SHP77 (cell line): ENCODE measurements at places on chromosomes 3 and 15.

DNA sequence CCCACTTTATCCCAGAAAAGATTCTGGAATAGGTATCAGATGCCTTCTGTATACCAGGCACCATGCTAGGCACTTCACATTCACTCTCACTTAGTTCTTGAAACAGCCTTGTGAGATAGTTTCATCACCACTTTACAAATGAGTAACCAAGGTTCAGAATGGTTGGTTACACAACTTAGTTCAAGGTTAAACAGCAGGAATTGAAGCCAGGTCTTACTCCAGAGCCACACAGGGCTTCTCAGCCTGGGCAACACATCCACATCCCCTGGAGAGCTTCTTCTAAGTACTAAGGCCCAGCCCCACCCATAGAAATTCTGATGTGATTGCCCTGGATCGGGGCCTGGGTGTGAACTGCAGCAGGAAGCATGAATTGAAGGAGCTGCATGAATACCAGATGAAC lies 18.6 kb downstream of the WHAMM start:
- DNase-seq: no peak

DNA sequence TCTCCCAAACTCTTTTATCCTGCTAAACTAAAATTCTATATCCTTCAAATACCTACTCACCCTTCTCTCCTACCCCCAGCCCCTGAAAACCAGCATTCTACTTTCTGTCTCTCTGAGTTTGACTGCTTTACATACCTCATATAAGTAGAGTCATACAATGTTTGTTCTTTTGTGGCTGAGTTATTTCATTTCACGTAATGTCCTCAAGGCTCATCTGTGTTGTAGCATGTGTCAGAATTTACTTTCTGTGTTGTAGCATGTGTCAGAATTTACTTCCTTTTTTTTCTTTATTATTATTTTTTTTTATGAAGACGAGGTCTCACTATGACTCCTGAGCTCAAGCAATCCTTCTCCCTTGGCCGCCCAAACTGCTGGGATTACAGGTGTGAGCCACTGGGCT lies 20.1 kb downstream of the IFT122 start:
- no peak for DNase-seq

GRCh38 chr3:128081846-128082245 lies 29.6 kb downstream of the SEC61A1 start:
- no peak for DNase-seq

DNA sequence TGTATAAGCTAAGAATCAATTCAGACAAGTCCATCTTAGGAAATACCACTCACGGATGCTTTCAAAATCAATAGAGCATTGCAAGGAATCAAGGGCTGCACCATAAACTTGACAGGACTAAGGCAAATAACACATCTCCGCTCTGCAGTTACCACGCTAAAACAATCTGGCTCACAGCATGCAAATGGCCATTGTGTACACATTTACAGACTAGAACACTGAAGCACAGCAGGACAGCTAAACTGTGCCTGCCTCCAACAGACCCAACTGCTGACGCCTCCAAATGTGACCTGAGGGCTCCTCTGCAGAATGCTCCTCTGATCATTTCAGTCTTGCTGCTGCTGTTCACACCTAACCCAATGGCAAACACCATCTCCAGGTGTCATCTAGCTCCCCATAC lies 104.3 kb downstream of the MEX3B start:
- no peak for DNase-seq

DNA sequence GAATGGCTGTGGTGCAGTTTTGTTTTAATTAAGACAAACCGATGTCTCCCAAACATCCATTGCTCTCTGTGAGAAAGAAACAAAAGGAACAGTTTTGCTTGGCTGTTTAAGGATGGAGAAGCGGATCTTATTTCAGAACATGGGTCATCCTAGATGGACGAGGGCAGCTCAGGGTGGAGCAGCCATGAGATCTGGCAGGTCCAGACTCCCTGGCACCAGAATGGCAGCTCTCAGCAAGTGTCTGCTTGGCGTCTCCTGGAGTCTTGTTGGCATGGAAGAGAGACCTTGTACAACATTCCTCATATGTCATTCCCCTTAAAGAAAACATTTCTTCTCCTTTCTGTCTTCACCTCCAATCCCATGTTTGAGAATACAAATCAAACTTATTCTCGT lies 93.8 kb downstream of the ADAMTSL3 start:
- no peak for DNase-seq

DNA sequence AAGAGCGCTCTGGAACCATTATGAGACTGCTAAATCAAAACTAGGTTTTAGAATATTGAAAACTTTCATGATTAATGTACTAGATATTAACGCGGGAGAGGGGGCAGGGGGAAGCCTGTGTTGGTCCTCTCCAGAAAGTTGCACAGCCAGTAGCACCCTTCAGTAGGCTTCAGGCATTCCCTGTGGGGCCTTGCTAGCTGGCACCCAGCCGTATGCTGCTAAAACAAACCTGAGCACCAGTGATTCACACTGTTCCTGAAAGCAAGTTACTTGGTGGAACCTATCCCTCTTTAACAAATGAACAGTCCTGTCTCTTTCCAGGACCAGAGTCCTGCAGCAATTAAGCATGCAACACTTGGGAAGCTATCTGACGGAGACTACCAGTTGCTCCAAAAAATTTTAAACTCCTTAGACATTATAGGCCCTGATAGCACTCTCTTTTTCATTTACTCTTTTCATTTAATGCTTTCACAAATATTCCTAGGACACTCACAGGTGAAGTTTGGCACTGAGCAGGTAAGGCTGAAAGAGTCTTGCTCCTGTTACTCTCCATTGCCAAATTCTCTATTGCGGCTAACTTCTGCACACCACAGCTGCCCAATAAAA lies 1.2 kb upstream of the ATRIP start:
- no peak for DNase-seq

DNA sequence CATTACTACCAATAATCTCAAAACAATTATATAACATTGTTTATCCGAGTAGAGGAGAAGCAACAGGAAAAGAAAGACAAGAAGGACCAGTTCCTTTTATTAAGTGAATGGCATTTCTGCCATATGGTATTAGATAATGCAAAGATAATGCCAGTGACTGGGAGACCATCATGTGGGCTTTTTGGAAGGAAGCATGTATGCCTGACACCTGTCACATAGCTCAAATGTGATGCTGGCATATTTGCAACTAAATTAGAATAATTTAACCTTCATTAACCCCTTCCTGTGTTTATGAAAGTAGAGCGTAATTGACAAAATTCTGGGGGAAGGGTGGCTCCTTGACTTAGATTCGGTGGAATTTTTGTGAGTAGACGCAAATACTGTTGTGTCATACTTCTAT lies 733.0 kb downstream of the TUSC7 start:
- DNase-seq: no peak
